ENCODE measurements at places on chromosomes 7 and 10.

DNA sequence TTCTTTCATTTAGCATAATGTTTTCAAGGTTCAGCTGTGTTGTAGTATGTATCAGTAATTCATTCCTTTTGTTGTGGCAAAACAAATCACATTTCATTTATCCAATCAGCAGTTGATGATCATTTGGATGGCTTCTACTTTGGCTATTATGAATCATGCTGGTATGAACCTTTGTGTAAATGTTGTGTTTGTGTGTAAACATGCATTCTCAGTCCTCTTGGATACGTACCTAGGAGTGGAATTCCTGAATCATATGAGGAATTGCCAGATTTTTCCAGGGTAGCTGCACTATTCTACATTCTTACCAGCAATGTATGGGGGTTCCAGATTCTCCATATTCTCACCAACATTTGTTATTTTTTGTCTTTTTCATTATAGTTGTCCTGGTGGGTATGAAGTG lies 578.5 kb upstream of the MKI67 start:
- no peak for DNase-seq

- DNase-seq = peak; percentile 58
These were observed 7.0 kb downstream of the AIMP2 start for GRCh38 chr7:6015917-6016652.

- no peak for DNase-seq
These were observed 199.5 kb downstream of the GPAM start for GRCh38 chr10:111984057-111984456.

DNA sequence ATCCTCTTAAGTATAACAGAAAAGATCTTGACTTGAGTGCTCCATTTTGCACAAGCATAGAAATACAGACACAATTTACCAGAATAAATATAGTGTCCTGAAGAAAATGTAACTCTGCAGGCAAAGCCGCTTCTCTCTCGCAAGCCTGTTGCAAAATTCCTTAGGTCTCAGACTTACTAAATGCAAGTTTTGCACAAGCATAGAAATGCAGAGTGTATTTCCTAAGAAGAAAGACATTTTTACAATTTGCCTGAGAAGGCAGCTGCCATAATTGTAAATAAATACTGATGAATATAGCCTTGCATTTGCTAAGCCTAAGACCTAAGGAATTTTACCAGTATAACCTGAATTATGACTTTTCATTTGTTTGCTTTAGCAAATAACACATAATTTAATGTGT lies 67.1 kb downstream of the AGMO start:
- DNase-seq = no peak

DNA sequence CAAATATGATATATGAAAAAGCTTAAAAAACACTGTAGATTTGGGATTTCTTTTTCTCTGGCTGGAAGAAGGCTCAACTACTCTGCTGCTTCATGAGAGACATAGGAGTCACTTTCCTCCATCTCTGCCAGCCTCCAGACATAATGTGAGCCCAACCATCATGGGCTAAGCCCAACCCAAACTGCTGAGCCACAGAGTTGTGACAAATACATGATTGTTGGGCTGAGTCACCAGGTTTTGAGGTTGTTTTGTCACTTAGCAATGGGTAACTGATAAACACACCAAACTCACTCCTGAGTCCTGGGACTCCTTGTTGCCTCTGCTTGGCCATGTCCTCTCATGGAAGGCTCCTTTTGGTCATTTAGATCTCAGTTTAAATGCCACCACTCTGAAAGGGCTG lies 381.8 kb upstream of the FZD8 start:
- no peak for DNase-seq

All from T47D (cell line).